Activated CD4-positive, alpha-beta T cell treated with anti-CD3 and anti-CD28 coated beads for 24 hours (primary cell): ENCODE measurements at places on chromosomes 7 and 10.

- DNase-seq: no peak
These were observed 769.7 kb downstream of the TNS3 start for GRCh38 chr7:46812101-46812675.

DNA sequence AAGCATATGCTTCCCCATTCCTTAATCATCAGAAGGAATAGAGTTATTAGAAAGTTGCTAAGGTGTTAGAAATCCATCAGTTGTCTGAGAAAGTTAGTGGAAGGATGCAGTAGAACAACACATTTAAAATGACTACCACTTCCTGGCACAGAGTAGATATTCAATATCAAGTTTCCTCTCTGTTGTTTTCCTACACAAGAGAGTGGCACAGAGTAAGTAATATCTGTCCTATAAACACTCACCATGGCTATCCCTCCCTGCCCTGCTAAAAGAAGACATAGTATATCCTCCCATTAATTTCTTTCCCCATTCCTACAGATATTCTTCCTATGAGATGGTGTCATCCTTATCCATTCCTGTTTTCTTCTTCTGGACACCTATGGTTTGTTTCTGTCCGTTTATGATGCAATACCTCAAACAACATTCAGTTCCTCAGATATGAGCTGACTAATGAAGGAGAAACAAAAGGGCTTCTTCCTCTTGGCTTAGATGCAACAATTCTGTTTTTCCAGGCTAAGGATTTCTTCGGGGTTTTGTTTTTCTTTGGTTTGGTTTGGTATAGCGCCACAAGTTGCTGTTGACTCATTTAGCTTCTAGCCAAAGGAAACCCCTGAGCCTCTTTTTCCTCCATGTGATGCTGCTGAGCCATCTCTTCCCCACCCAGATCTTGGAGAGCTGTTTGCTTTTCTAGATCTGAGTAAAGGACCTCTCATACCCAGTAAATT lies 32.9 kb upstream of the BPGM start:
- DNase-seq: no peak

DNA sequence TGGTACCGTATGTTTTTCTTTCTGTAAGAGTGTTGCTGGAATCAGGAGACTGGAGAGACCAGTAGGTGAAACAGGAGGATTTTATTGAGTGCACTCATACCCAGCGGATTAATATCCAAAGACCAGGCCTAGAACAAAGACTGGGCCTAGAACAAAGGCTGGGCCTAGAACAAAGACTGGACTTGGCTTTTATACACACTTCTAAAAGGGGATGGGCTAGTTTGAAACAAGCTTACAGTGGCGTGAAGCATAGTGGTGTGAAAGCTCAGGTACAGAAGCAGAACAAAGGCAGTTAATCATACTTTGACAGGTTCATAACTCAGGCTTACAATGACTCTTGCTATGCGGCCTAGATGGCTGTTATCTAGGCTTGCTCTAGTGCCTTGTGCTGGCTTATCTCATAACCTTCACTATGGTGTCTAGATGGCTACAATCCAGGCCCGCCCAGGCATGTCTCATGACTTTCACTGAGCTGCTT lies 67.7 kb downstream of the TRIM24 start:
- DNase-seq: no peak

- no peak for DNase-seq
These were observed 1021.9 kb upstream of the AUTS2 start for GRCh38 chr7:68576366-68576765.

GRCh38 chr7:42617071-42617765 lies 294.7 kb downstream of the C7orf25 start:
- no peak for DNase-seq

DNA sequence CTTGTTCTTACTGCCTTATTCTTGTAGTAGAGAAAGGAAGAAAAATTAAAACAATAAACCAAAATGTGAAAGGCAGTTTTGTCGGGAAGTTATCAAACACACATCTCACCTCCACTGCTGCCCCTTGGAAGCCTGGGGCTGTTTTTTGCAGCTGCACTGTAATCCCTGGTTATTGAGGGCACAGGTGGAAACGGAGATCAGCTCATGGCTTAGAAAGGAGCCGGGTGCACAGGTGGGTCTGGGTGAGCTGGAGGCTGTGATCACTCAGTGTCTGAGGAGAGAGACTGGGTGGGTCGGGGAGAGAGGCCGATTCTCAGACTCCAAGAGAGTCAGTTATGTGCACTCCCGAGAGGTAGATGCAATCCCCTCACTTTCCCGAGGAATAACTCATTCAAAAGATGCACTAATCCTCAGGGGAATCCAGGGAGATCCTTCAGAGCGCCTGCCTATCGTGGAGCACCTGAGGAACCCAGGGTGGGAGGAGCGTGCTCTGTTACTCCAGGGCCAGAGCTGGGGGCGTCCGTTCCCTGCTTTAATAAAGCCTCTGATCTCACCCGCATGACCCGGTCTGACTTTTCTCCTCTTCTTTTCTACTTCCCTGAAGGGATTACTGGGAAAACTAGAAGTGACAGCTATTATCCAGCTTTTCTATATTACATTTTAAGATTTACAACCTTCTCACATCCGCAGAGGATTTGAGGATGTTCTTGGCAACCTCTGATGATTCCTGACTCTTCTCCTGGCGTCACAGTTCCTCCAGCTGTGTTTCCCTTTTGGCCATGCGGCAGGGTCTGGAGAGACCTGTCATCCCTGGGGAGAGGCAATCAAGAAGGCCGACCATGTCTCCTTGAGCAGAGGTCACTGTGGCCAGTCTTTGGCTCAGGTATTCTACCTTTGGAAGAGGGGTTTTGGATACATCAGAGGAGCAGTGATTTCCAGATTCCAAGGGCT lies 82.1 kb downstream of the CAMK1D start:
- DNase-seq: no peak

DNA sequence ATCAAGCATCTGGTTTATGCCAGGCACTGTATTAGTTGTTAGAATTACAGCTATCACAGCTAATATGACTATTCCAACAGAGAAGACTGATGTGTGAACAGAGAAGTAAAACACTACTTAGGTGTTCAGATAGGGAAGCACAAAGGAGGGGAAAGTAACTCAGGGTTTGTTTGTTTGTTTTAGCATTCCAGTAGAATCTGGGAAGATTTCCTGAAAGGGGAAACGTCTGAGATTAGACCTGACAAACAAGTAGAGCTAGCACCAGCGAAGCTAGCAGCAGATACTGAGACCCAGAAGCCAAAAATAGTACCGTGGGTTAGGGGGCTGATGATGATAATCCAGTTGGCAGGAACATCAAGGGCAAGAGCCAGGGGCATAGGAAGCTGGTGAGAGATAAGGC lies 28.8 kb upstream of the KLHL7 start:
- DNase-seq: no peak

- DNase-seq: no peak
These were observed 37.1 kb downstream of the MAD1L1 start for GRCh38 chr7:2195400-2196246.

GRCh38 chr10:93991596-93992284 lies 2.0 kb upstream of the PLCE1 start:
- DNase-seq: no peak

DNA sequence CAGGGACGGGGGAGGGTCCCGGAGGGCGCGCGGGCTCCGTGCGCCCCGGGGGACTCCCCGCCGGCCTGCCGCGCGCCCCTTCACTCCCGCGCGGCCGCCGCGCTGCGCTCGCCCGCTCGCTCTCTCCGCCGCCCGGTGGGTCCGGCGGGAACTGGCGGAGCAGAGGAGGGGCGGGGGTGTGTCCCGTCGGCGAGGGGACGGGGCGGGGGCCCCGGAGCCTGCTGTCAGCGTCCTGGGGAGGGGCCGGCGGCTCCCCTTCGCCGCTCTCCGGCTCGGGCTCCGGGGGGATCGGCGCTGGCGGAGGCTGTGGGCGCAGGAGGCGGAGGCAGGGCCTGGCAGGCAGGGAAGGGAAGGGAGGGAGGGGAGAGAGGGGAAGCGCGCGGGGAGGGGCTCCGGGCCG lies at the start of gene SH3PXD2A:
Gene SH3PXD2A, minus strand, starts transcription at position 153 of the 400 bp plus-strand sequence. CDS start 310 bp downstream, outside the sequence.
- no peak for DNase-seq

- DNase-seq: no peak
These were observed 76.1 kb downstream of the MKI67 start for GRCh38 chr10:128050121-128050516.

- DNase-seq: no peak
These were observed 130.0 kb downstream of the PLXNA4 start for GRCh38 chr7:132446260-132446659.
